Activated T-cell treated with anti-CD3 and anti-CD28 coated beads for 4 hours (primary cell): ENCODE measurements at places on chromosomes 11 and 22.

DNA sequence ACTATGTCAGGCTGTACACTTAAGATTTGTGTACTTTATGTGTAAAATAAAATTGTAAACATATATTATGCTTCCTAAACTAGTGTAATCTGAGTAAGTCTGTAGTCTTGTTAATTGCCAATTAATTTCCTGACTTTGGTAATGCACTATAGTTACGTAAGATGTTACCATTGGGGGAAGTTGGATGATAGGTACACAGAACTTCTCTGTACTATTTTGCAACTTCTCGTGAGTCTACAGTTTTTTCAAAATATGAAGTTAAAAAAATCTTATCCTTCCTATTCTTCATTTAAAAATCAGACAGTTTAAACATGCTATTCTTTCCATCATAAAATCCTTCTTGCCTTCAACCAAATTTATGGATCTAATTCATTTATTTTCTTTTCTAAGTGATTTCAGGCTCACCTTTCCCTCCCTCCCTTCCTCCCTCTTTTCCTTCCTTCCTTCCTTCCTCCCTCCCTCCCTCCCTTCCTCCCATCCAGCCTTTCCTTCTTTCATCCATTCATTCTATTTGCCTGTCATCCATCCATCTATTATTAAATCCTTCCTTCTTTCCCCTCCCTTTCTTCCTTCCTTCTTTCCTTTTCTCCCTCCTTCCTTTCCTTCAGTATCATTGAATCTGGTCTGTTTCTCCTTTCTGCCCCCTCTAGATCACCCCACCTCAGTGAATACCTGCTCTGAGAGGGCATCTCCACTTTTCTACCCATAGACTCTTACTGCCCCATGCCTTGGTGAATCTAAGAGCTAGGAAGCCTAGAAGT lies 22.1 kb upstream of the ASCC2 start:
- no peak for DNase-seq

- DNase-seq, result no peak
Observed at GRCh38 chr22:32846780-32847491, 45.4 kb downstream of the TIMP3 start.

GRCh38 chr11:5339771-5340322 lies 3.5 kb downstream of the OR51B5 start:
- no peak for DNase-seq

DNA sequence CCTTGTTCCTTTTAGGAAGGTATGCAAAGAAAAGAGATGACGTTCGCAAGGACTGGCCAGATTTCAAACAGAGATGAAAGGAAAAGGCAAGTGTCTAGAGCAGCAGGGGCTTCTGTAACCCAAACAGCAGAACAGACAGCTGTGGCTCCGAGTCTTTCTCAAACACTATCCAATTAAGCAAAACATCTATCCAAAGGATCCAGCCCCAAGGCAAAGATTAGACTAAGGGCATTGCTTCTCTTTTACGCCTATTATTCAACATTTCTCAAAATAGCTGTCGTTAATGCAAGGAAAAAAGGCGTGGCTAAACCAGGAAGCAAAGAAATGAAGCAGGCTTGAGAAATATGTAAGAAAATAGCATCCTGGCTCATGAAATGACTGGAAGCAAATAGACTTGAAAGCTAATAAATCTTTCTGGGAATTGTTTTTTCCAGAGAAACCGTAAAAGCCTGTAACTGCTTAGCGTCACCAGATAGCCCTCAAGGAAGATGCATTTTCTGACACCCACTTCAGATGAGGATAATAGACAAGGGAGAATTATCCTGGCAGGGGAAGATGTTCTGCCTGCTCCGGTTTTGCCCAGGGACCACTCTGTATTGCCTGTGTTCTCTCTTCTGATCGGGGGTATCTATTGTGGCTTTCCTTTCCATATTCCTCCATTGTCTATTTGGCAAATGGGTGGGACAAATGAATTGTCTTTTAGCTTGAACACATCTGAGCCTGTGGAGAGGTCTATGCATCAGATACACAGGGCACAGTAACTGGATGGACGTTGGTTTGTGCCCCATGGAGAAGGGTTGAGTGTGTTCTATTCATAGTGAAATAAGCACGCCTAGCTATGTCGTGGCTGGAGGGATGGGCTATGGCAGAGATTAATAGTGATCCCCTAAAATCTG lies 20.2 kb downstream of the C11orf96 start:
- no peak for DNase-seq

DNA sequence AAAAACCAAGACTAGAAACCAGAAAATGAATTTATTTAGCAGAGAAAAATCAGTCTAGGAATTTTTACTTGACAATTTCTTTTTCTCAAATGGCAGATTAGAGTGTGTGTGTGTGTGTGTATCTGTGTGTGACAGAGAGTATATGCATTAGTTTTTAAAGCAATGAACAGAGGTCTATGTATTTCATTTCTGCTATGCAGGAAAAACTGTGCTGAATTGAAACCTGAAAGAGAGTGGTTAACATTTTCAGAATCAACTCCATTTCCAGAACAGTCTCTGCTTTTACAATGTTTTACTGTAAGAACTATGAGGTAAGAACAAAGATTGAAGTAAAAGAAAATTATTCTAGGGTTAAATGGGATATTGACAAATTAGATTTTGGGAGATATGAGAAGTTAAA lies 114.8 kb downstream of the GRM5 start:
- no peak for DNase-seq

DNA sequence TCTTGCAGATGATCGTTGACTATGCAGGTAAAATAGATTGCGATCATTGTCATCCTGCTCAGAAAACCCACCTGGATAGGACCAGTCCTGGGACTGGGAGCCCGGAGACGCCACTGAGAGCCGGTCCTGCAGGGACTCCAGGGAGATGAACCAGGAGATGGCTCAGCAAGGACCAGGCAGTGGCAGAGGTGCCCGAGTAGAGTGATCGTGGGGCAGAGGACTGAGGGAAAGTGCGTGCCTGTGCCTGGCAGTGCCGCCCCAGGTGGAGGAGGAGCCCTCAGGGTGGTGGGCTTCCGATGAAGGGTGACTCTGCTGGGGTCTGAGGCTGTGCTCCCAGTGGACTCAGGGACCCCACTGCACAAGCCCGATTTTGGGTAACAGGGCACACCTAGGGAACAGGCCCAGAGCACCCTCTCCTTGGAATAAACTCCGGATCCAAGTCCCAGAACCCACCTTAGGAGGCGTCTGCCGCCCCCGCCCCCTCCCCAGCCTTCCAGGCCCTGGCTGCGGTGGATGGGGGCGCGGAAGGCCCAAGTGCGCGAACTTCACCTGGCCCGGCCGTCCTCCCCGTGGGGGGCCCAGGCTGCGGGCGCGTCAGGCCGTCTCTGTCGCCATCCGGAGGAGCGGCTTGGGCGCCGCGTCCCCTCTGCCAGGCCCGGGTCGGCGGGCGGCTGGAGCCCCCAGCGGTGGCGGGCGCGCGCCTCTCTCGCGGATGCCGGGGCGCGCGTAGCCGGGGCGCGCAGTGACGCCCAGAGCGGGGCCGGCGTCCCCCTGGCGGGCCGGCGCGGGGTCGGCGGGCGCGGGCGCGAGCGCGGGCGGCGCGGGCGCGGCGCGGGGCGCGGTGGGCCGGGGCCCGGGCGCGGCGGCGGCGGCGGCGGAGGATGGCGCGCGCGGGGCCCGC lies 1338.8 kb downstream of the BRD1 start:
- no peak for DNase-seq

DNA sequence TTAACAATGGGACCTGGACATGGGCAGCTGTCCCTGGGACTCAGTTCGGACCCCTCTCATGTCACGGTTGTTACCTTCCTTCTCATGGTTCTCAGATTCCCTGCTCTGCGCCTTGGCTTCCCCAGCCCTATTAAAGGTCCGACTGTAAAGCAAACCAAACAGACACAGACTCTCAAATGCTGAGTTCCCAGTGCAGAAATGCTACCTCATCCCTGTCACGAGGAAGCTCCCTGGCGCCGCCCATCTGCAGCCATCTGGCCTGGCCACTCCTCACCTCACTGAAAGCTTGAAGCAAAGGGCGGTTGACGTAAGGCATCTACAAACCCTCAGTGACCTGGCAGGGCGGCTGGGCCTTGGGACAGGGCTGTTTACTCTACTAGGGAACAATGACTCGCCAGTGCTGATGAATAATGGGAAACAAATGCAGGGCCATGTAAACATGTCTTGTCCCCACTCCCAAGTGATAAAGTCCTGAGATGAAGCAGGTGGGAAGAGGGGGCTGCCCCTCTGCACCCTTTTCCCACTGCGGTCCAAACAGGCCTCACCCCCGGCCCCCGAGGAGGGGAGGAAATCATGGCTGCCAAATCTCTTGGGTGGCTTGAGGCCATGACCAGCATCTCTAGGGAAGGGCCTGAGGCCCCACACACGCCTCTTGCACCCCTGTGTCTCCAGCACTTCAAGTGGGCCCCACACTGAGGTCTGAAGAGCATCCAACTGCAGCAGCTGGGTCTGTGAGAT lies 49.3 kb downstream of the SCUBE1 start:
- DNase-seq, result no peak

GRCh38 chr11:35836205-35836604 lies 107.7 kb upstream of the LDLRAD3 start:
- no peak for DNase-seq

GRCh38 chr22:37171662-37172061 lies 16.4 kb downstream of the C1QTNF6 start:
- DNase-seq, result no peak

- DNase-seq, result no peak
Observed at GRCh38 chr11:62554387-62555167, 8.0 kb upstream of the AHNAK start.

DNA sequence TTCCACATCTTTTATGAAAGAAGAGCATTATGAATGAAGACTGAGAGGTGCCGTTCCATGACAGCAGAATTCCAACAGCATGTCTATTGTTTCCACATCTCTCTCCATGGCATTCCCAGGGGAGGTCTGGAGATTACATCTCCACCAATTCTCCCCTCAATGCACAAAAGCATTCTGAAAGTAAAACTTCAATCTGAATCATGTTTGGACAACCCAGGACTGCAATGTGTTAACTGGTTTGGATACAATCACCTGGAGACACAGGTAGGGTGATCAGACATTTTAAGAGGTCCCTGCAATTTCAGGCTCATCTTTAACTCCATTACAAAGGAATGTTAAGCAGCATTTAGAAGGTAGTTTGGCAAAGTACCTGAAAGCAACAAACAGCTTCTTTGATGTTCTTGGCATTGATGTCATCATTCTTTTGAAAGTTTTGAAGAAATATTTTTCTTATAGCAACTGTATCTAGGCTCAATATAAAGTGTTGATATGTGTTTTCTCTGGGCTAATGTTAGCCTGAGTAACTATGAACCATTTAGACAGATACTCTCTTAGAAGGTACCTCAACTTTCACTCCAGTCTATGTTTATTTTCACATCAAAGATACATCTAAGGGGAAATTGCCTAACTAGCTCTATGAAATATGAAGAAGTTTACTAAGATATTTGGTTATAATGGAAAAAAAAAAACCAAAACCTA lies 181.4 kb upstream of the MTMR2 start:
- no peak for DNase-seq

DNA sequence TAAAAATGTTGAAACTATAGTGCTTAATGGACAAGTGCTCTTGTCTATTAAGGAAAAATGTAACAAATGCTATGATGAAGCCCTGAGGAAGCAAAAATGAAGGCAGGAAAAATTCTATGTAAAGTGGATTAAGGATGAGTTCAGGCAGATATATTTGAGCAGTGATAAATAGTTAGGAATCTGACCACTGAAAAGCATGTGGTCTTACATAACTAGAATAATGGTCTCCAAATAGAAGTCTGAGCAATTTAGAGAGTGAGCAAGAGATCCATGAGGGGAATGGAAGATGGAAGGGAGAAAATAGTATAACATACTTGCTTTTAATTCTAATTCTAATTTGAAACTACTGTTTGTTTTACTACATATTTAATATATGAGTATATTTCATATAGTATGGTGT lies 510.6 kb upstream of the ARHGAP42 start:
- DNase-seq, result no peak

DNA sequence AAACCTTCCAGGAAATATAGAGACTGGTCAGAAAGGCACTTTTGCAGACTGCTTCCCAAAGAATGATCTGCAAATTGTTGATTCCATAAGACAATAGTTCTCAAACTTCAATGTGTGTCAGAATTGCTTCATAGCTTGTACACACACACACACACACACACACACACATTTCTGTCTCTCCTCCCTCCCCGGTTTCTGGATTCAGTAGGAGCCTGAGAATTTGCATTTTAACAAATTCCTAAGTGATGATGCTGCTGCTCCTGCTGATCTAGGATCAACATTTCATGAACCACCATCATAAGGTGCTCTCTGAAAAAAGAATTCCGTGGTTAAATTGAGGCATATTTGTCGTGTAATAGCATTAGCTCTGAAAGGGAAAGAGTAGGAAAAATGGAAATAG lies 35.3 kb upstream of the FZD4 start:
- no peak for DNase-seq

- DNase-seq, result no peak
Observed at GRCh38 chr11:114416441-114416961, 16.0 kb downstream of the RBM7 start.

GRCh38 chr22:48955351-48956311 lies 872.0 kb downstream of the BRD1 start:
- no peak for DNase-seq

DNA sequence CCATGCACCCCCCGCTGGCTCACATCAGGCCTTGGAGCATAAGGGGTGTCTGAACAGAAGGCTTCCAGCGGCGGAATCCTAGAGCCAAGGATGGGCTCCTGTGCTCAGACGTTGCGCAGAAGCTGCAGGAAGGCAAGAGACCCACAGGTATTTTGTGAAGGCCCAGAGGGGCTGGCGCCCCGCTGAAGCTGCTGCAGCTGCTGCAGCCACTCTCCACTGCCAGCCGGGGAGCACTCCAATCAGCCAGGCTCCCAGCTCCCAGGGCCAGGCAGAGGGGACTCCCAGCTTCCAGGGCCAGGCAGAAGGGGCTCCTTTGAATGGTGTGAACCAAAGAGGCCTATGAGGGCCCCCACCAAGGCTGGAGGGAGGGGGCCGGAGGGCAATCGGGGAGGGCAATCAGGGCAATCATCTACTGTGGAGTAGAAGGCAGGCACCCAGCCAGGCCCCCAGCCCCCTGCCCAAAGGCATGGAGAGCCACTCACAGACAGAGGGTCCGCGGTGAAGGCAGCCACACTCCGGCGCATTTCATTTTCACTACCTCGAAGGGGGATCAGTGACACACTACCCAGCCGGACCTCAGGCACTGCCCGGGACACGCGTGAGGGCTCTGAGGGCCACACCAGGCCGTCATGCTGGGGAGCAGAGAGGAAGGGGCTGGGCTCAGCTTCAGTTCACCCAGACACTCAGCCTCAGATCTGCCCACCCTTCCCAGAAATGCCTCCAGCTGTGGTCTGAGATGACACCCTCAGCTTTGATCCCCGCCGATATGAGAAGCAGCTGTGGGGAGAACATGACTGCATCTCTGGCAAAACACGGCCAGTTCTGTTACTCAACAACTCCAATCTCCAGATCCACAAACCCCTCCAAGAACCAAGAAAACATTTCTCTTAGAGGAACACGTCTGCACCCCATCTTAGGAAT lies 11.6 kb upstream of the PDE2A start:
- DNase-seq, result peak; percentile 18

DNA sequence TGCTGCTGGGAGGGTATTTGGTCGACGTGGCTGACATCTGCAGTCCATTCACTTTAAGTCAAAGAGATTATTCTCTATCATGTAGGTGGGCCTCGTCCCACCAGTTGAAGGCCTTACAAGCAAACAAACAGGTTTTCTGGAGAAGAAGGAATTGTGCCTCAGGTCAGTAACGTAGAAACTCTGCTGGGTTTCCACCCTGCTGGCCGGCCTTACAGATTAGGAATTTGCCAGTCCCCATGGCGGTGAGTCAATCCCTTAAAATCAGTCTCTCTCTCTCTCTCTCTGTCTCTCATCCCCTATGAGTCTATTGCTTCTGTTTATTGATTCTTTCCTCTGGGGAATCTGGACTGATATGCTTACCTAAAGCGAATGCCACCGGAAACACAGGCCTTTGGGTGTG lies 75.4 kb upstream of the FGF3 start:
- no peak for DNase-seq
